ENCODE measurements at places on chromosomes 5 and 9.
A peak's percentile ranks its signal among the peaks of the same experiment; 100 is the strongest.

DNA sequence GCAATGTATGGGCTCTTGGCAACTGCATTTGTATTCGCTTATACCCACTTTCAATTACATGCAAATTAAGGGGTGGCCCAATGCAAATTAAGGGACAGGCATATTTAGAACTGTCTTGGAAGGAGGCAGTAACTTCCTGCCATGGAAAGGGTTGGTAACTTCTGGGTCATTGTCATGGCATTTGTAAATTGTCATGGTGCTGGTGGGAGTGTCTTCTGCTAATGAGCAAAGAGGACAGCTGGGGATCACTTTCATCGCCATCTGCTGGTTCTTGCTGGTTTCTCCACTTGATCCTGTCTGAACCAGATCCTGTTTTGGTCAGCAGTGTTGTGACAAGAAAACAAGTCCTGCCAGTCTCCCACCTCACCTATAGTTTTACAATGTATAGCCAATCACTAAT, 23.3 kb upstream of the UGT3A2 start:
- no peak for DNase-seq

- no peak for DNase-seq
Measured at GRCh38 chr9:106400950-106401349, 462.0 kb upstream of the ZNF462 start.

GRCh38 chr5:125814119-125814518, 609.1 kb upstream of the GRAMD2B start:
- no peak for DNase-seq

GRCh38 chr9:113626735-113627495, 163.4 kb downstream of the RGS3 start:
- no peak for DNase-seq

- DNase-seq, result no peak
Measured at GRCh38 chr5:142959683-142960657, 189.8 kb downstream of the ARHGAP26 start.

GRCh38 chr5:124130816-124131215, 615.6 kb downstream of the ZNF608 start:
- DNase-seq, result no peak

- DNase-seq, result no peak
Measured at GRCh38 chr5:173594061-173594460, 22.4 kb downstream of the BOD1 start.

- no peak for DNase-seq
Measured at GRCh38 chr5:137115152-137115551, 384.0 kb downstream of the SPOCK1 start.

DNA sequence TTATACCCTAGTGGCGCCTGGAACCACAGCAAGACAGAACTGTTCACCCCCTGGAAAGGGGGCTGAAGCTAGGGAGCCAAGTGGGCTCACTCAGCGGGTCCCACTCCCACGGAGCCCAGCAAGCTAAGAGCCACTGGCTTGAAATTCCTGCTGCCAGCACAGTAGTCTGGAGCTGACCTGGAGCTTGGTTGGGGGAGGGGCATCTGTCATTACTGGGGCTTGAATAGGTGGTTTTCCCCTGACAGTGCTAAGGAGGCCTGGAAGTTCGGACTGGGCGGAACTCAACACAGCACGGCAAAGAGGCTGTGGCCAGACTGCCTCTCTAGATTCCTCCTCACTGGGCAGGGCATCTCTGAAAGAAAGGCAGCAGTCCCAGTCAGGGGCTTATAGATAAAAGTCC, 19.5 kb downstream of the BTNL3 start:
- no peak for DNase-seq

GRCh38 chr5:35478856-35479682, 138.6 kb upstream of the SPEF2 start:
- DNase-seq, result no peak

DNA sequence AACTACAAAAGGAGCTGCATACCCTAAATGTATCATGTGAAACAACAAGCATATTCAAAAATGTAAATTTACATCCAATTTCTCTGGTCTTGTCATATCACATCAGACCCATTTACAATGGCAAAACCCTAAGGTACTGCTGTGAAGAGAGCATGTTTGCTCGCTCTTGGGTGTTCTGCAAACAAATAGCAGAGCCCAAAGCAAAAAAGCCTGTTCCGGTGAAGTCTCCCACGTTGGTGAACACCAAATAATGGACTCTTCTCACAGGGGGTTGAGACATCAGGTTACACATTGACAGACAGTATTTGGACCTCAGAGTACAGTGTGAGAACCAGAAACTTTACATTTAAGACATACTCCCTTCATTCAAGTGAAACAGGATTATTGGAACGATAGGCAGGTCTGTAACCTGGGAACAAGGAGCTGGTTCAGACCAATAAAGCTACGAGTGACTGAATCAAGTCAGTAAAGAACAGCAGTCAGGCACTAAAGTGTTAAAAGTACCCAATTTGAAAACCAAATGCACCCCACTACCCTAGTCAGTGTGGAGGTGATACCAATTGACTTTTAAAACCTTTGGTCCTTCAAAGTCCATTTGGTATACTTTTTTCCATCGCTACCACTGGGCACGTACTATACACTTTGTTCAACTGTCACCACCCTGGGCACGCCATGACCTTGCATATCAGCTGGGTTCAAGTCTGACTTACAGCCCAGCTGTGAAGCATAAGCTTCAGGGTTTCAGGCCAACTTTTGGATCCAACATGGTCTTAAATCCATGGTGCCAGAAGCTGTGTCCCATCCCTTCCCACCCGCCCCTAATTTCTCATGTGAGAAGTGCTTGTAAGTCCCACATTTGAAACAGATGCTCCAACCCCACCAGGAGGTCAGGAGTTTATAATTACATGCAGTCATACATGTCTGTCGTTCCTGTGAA, 36.4 kb downstream of the ETF1 start:
- no peak for DNase-seq

- DNase-seq, result no peak
Measured at GRCh38 chr9:131319486-131319885, 30.0 kb downstream of the PLPP7 start.

GRCh38 chr9:125200216-125201047, at the start of gene RABEPK:
TSS of gene RABEPK (plus strand) at chr9:125200542. CDS start at chr9:125203014, 2,472 bp downstream.
- DNase-seq, result peak; percentile 94

- DNase-seq, result no peak
Measured at GRCh38 chr5:78269088-78269703, 25.3 kb downstream of the AP3B1 start.

DNA sequence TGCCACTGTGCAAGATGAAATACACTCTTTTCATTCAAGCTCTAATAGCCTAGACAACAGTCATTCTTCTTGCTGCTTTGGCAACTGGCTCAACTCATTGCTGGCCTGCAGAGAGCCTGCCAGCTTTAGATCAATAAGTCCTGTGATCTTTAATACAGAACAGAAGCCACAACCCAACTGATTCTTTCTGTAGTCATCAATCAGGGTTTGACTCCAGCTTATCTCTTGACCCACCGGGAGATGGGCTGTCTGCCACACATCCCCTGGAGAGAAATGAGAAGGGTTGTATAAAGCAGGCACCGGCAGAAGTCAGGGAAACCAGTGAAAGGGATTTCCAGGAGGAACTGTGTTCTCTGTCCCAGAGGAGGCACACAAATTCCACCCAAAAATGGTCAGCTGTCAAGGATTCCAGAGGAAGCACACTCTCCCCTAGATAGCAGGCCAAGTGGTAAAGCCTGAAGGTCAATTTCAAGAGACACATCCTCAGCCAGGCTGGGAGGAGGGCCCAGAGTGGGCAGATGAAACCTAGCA, 24.5 kb downstream of the LHFPL2 start:
- DNase-seq, result no peak

GRCh38 chr5:40447438-40447837, 232.3 kb upstream of the PTGER4 start:
- DNase-seq, result no peak

GRCh38 chr5:131417240-131417869, 153.5 kb downstream of the CDC42SE2 start:
- DNase-seq, result peak; percentile 57

GRCh38 chr9:78462611-78463010, 165.7 kb downstream of the PSAT1 start:
- DNase-seq, result no peak

GRCh38 chr9:113963017-113963620, 87.0 kb downstream of the ZNF618 start:
- peak; percentile 10 for DNase-seq

- DNase-seq, result no peak
Measured at GRCh38 chr9:84293001-84293798, 47.4 kb downstream of the SLC28A3 start.
